Stimulated activated CD8-positive, alpha-beta memory T cell treated with anti-CD3 and anti-CD28 coated beads, Interleukin-4, amount 100 ng/mL, for 24 hours (primary cell): ENCODE measurements at places on chromosomes 12 and 14.

DNA sequence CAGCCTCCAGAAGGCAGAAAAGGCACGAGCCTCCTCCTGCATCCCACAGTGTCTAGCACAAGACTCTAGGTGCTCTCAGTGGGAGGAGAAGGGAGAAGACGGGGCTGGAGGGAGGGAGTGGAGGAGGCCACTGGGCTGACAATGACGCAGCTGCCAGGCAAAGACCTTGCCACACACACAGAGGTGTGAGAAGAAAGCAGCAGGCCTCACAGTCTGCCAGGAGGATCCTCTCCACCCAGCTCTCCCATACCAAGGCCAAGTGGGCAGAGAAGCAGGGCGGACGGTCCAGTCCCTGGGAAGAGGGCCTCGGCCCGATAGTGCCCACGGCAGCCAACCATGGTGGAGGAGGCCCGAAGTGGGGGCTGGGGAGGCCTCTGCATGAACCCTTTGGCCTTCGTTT lies 78.9 kb downstream of the NCOR2 start:
- no peak for DNase-seq

DNA sequence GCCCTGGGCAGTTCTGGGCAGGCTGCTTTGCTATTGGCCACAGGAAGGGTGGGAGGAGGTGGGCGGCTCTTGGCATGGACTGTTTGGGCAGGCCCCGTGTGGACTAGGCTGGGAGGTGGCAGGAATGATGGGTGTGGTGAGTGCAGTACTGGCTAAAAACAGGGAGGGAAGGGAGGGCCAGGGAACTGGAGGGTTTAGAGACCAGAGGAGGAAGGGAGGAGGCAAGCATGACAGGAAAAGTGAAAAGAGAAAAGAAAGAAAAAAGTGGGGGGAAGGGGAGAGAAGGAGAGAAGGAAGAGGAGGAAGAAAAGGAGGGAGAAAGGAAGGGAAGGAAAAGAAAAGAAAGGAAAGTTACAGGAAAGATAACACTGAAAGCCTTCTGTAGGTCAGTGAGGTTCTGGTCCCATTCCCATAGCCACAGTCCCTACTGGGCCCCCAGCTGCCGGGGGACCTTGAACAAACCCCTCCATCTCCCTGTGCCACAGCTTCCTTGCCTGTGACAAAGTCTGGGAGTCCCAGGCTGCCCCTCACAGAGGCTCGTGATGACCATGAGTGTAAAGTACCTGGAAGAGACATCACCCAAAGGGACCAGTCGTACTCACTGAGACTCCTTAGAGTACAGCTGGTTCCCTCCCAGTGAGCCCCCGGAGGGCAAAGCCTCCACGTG lies 1.1 kb upstream of the C14orf132 start:
- DNase-seq, result no peak

- no peak for DNase-seq
Observed at GRCh38 chr12:58920961-58921861, 907 bp upstream of the LRIG3 start.

DNA sequence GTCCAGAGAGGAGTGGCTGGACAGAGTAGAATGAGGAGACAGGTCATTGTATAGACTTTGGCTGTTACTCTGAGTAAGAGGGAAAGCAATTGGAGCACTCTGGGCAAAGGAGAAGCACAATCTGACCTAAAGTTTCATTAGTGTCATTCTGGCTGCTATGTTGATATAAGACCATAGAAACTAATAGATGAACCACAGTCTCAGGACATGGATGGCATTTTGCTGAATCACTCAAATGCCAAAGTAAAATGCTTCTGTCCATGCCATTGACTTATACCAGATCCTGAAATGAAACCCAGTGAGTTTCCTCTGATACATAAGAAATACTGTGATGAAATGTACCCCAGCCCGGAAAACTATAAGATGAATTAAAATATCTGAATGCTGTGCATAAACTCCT lies 65.8 kb upstream of the COCH start:
- no peak for DNase-seq

DNA sequence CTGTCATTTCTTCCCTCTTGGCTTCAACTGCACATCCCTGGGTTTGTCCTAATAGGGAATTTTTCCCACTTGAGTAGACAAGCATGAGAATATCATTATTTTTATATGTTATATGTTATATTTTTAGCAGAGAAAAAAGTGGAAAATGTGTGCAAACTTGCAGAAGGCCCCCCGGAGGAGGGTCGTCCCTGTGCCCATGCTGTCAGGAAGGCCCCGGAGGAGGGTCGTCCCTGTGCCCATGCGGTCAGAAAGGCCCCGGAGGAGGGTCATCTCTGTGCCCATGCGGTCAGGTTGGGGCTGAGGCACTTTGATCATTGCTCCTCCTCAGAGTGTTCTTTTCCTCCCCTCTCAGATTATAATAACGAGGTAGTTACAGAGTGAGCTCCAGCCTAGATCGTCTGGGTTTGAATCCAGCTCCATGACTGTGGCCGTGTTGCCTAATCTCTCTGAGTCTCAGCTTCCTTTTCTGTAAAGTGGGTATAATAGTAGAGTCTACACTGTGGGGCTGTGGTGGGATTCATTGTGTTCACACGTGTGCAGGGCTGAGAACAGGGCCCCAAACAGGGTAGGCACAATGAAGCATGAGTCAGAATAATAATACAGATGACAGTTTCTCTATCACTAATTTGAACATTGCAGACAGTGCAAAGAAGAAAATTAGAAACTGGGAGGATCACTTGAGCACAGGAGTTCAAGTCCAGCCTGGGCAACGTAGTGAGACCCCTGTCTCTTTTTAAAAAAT lies 33.4 kb downstream of the ELK3 start:
- no peak for DNase-seq

- no peak for DNase-seq
Observed at GRCh38 chr14:88775532-88775931, 17.2 kb downstream of the EML5 start.

GRCh38 chr12:28844718-28845117 lies 304.4 kb upstream of the FAR2 start:
- no peak for DNase-seq

- DNase-seq, result no peak
Observed at GRCh38 chr14:30757082-30757481, 117.3 kb upstream of the COCH start.

DNA sequence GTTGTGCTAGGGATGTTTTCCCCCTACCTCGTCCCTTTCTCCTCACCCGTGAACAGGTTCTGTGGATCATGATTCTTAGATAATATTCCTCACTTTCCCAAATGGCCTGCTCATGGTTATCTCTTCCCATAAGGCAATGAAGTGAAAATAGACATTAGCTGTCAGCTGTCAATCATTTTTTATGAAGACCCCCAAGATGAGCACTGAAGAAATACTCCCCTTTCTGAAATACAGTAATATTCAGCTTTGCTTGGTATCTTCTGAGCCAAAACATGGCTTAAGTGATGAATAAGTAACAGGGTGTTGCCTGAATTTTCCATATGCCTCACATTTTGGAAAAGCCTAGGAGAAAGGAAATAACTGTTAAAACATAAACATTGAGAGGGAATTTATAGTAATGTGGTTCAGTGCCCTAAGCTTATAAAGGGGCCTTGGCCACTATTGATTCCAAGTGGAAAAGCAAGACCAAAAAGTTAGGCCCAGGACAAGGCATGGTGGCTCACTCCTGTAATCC lies 70.7 kb upstream of the NAP1L1 start:
- no peak for DNase-seq

- no peak for DNase-seq
Observed at GRCh38 chr14:90691627-90692026, 124.6 kb downstream of the TTC7B start.

DNA sequence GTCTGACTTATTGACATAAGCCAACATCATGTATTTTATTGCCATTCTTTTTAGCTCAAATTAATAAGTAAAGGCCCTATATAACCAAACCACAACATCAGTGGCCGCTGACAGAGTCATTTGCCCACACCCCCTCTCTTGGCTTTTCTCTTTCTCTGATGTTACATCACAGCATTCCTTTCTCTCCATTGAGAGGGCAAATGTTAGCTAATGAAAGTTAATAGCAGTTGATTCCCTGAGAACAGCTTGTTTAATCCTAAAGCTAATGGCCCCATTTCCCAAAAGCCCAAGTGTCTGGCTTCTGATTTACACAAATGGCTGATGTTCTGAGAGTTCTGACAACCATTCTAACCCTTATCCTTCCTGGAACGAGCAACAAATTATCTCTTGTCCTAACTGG lies 308.8 kb downstream of the SNAPC1 start:
- DNase-seq, result no peak

DNA sequence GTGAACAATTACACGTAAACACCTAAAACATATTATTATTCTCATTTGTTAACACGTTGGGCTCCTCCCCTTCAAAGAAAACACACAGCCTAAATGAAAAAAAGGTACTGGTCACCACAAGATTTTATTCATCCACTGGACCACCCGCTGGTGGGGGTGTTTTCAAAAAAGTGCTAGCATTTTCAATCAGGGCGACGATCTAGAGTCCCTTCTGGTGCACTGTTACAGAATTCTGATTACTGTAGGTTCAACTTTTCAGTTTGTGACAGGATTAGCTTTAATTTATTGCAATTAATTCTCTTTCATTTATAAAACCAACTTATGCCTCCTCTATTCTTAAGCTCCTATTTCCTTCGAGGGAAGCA lies 443 bp downstream of the MAGOHB start:
- DNase-seq, result no peak

DNA sequence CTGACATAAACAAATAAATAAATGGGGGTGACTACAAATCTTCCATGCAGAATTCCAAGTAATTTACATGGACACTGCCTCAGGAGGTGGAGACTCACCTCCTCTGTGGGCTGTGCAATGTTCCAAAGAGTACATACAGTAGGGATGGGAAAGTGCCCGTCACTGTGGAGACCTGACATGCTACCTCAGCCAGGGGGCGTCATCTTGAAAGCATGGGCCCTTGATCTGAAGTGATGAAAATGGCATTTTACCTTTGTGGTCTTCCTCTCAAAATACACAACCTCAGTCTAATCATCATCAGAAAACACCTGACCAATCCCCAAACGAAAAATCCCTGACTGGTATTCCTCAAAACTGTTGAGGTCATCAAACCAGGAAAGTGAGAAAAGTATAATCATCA lies 48.4 kb downstream of the ANAPC7 start:
- DNase-seq, result no peak

DNA sequence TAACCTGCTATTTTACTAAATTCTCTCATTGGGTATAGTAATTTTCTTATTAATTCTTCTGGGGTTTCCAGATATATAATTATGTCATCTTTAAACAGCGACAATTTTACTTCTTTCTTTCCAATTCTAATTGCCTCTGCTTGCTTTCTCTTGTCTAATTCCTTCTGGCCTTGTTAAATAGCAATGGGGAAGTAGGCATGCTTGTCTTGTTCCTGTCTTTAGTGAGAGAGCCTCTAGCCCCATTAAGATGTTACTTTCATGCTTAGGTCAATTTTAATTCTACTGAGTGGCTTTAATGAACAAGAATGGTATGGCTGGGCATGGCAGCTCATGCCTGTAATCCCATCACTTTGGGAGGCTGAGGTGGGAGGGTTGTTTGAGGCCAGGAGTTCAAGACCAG lies 31.7 kb downstream of the LRTM2 start:
- DNase-seq, result no peak

DNA sequence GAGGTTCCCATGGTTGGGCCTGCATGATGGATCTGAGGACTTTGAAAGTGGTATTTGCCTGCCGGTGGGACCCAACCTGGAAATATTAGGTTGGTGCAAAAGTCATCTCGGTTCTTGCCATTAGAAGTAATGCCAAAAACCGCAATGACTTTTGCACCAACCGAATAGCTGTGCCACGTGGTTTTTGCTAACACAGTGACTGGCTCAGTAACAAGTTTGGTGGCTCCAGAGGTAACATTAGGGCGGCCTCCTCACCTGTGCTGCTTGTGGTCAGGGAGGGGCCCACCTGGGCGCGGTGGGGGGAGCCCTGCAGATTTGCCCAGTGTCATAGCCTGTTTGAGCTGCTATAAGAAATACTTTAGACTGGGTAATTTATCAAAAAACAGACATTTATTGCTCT lies 1.8 kb downstream of the BDKRB2 start:
- DNase-seq, result no peak

DNA sequence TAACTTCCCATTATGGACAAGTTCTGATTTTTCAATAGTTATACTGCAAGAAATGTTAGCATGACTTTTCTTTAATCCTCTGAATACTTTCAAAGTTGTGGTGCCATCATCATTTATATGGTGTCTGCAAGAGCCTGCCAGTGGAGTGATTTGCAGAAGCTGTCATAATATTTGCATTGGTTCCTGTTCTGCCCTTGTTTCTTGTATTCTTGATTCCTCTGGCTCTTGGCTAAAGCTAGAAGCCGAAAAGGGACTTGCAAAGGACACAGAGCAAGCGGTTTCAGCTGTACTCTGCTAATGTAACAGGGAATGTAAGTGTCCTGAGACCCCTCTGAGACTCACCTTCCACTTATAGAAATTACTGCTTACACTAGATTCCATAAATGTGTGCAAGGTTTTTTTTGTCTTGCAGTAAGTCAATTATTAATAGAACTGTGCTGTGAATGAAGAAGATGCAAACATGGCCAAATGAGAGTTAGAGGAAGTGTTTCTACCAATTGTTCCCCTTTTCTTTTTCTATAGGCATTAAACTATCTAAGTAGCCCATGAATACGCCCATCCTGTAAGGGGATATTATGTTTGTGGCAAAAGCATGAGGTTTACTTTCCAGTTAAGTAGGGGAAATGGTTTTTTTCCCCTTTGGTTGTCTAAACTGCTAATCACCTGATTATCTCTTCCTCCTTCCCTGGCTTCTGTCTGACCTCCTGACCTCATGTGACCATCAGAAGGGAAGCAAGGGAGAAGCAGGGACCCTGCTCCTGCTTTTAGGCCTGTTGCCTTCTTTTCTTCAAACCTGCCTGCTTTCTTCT lies 5.3 kb downstream of the DYRK4 start:
- DNase-seq, result no peak

GRCh38 chr14:101849640-101850039 lies 88.1 kb downstream of the PPP2R5C start:
- no peak for DNase-seq

GRCh38 chr14:66330916-66331315 lies 155.3 kb upstream of the CCDC196 start:
- DNase-seq, result no peak

- DNase-seq, result no peak
Observed at GRCh38 chr12:9699269-9699897, 29.9 kb downstream of the CLEC2D start.
